Inflammatory macrophage treated with lipopolysaccharide for 4 hours (primary cell): ENCODE measurements at places on chromosomes 7 and 10.
A peak's percentile ranks its signal among the peaks of the same experiment; 100 is the strongest.

DNA sequence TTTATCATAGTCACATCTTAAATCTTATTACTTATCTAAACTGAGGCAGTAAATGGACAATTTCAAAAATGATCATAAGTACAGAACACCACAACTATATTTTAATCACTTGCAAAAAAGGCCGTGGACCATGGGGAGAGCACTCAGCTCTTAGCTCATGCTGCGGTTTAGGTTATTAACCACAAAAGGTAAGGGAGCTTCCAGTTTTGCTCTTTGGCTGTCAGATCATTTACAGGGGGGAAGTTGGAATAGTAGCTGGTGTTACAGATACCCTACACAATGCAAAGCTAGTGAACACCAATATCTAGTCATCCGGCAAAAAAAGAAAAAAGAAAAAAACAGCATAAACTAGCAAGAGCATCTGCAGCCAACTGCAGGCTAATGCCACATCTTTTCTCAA lies 147.0 kb downstream of the BBS9 start:
- DNase-seq = no peak

DNA sequence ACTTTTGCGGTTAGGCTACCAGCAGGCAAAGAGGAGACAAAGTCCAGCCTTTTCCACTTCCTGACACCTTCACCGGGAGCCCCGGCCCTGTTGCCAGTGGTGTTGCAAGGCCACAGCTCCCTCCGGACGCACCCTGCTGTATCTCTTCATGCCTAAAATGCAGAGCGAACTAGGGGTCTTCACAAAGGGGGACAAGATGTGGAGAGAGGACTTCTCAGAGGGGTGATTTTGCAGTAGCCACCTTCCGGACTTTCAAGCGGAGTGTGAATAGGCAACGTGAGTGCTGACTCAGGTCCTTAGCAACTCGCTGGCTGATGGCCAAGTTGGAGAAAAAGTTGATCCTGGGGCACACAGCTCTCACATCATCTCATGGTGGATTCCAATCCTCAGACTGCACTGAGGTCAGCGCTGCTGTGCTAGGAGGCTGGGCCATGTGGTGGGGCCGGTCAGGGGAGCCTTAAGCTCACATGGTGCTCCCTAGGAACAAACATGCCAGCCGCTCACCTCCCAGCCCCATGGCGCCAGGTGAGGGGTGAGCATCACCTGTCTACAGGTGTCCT lies 166.3 kb downstream of the LCOR start:
- no peak for DNase-seq

GRCh38 chr7:28799619-28800018 lies 158.5 kb downstream of the TRIL start:
- DNase-seq = peak; percentile 38

- no peak for DNase-seq
Measured at GRCh38 chr10:132156382-132156781, 30.4 kb upstream of the DPYSL4 start.

DNA sequence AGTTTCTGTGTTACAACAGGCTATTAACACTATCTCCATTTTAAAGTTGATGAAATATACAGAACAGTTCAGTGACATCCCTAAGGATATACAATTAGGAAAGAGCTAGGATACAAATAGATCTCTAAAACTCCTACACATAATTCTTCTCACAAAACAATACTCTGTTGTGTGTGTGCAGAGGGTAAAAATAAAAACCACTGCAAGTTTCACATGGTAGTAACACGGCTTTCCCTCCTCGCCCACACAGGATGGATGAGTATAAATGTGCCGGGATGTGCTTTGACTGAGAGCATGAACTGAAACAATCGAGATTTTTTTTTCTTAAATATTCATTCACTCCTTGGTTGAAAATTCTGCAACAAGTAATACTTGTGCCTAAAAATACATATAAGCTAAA lies 131.5 kb upstream of the C1QL3 start:
- no peak for DNase-seq

- no peak for DNase-seq
Measured at GRCh38 chr10:71078454-71079145, 133.8 kb upstream of the UNC5B start.

DNA sequence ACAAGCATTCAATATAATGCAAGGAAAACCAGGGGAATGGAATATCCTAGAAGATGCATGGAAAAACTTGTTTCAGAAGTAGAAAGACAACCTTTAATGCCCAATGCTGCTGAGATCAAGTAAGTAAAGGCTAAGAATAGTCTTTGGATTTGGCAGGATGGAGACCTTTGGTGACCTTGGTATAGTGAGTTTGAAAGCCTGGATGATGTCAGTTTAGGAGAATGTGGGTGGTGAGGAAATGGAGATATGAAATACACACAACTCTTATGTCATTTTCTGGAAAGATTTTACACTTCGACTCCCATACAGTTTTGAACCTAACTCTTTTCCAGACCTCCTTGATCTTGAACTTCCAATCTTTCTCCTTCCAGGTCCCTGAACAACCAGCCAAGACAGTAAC lies 185.7 kb downstream of the TFEC start:
- DNase-seq = no peak

DNA sequence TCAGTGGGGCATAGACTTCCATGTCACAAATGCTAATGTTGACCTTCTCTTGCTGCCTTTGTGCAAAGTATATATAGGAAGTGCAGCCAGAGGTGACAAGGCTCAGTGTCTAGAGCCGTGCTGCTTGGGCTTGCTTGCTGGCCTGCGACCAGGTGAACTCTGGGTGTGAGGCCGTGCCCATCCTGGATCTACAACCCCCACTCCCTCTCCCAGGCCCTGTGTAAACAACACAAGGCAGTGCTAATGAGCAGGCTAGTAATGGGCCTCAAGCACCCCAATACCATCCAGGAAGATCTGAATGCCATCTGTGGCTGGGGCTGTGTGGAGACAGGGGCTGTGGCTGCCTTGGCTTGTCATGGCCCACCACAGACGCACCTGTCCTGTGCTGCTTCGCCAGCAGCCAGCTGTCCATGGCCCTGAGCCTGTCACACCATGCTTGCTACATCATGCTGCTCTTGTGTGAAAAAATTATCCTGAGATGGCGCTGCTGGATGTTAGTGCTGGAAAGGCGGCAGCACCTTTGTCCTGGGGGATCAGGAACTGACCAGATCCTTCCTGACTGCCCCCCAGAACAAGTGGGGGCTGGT lies 107.6 kb upstream of the ZNF92 start:
- no peak for DNase-seq

DNA sequence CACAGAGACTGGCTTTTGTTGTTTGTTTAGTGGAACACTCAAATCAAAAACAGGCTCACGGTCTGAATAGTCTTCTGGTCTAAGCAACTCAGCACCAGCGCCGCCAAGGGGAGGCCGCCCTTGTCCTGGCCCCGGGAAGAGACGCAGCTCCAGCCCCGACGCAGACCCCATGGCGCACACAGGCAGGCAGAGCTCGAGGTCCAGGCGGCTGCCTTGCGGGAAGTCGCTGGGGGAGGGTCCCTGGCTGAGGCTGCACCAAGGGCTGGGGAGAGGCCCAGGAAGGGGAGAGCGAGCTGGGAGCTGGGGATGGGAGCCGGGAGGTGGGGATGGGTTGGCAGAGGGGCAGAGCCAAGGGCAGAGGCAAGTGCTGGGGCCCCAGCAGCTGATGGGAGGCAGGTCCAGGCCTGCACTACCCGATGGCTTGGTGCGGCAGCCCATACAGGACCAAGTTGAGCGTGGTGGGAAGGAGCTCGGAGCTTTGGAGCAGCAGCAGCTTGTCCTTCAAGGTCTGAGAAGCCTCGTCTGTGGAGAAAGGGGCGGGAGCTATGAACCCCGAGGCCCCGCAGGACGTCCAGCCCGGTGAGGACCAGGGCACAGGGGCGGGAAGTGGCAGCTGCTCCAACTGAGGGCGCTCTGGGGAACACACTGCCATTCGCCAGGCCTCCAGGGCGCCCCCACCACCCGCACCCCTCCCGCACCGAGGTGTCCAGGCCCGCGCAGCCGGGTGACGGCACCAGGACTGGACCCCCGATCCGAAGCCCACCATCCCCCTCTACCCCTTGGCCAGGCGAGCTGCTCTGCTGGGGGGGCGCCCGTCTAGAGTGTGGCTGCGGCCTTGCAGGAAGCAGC lies 22.7 kb upstream of the NKX6-2 start:
- DNase-seq = no peak

GRCh38 chr10:80284522-80284921 lies 4.9 kb downstream of the MAT1A start:
- no peak for DNase-seq

- no peak for DNase-seq
Measured at GRCh38 chr10:47305566-47305965, 5.6 kb downstream of the GDF10 start.

GRCh38 chr7:70288781-70289456 lies 690.6 kb downstream of the AUTS2 start:
- no peak for DNase-seq

DNA sequence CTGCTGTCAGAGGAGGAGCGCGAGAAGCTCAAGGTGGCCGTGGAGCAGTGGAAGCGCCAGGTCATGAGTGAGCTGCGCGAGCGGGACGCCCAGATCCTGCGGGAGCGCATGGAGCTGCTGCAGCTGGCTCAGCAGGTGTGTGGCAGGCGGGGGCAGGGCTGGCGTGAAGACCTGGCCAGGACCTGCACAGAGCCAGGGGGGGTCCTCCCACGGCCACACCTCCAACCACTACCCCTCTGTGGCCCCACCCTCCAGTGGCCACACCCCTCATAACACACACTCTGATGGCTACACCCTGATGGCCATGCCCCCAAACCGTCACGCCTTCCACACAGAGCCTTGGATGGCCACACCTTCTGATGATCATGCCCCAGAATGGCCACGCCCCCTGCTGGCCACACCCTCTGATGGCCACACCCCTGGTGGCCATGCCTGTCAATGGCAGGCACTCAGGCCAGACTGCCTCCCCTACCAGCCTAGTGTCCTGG lies 23.4 kb upstream of the DPYSL4 start:
- DNase-seq = no peak

DNA sequence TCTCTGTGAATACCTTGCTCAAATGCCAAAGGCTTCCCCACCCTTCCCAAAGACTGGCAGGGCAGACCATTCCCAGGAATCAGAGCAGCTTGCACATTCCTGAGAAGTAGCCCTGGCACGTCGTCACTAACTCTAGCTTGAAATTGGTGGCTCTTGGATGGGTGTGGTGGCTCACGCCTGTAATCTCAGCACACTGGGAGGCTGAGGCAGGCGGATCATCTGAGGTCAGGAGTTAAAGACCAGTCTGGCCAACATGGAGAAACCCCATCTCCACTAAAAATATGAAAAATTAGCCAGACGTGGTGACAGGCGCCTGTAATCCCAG lies 108.2 kb upstream of the MPP7 start:
- no peak for DNase-seq

- no peak for DNase-seq
Measured at GRCh38 chr7:48512892-48513291, 341.6 kb downstream of the ABCA13 start.

DNA sequence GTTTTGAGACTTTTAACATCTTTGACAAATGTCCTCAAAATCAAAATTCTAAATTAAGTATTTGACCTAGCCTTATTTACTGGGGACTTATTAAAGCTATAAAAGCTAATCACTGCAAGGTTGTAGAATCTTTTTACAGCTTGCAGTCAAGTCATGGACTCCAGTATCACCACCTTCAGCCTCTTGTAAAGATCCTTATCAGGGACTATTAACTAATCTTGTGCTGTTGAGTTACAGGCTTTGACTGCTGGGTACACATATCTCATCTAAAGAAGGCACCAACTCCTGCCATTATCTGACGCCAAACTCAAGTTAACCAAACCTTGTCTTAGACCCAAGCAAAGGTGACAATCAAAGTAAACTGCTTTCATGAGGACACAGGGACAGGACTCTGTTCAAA lies 621.0 kb upstream of the IGFBP3 start:
- DNase-seq = no peak

DNA sequence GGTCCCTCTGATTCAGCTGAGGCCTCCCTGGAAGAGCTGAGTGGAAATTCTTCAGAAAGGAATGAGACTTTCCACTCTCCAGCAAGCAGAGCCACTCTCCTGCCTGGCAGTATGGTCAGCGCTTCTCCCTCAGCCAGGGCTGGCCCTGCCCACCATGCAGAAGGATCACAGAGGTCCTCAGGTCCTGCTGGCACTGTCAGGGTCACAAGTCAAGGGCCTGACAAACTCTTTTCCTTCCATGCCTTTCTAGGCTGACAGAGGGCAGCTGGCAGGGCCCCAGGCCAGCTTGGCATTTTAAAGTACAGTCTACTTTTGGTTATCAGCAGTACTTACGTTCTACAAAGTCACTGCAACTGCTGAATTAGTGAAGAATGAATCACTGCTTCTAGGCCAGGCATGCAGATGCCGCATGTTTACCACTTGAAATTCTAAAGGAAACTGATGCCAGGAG lies 119.3 kb upstream of the FRMD4A start:
- DNase-seq = no peak

DNA sequence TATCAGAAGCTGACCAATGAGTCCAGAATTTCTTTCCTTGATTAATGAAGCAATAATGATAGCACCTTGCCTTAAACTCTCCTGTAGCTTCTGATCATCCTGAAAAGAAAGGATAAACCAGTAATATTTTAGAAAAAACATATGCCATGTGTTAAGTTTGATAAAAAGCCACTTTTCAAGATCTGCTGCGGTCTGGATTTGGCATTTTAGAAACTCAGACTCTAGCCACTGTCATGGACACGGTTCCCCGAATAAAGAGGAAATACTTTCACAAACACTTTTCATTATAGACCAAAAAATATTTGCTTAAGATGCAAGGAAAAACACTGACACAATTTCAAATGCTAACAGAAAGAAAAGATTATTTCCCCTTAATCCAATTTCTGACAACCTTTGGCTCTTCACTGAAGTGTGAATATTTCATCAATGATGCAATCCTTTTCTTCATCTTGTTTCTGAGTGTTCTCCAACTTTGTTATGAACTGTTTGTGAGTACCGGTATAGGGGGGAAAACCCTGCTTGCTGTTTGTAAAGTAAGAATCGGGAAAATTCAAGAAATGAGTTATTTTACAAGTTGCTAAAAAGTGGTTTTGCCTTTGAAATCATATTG lies 329.5 kb downstream of the CRPPA start:
- no peak for DNase-seq

DNA sequence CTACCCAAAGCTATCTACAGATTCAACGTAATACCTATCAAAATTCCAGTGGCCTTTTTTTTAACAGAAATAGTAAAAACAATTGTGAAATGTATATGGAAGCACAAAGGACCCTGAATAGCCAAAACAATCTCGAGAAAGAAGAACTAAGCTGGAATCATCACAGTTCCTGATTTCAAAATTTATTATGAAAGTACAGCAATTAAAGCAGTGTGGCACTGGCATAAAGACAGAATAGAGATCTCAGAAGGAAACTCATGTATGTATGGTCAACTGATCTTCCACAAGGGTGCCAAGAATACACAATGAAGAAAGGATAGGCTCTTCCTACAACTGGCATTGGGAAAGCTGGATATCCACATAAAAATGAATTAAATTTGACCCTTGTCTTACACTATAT lies 23.2 kb downstream of the PNLIPRP3 start:
- DNase-seq = peak; percentile 80

GRCh38 chr7:65250697-65251395 lies 122.8 kb upstream of the ZNF92 start:
- DNase-seq = no peak

DNA sequence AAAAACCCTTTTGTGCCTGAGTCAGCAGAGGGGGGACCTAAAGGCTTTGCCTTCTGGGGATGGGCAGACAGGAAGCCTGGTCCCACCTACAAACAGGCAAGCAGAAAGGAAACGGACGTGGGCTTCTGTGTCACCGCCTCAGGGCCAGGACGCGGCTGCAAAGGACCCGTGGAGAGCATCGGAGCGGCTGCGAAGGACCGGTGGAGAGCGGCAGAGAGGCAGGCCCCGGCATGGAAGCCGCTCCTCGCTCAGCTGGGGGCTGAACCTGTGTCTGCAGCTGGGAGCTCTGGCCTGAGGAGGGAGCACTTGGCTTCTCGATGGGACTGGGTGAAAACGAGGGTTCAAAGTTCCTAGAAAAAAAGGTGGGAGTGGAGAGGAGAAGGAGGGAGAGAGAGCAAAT lies 125.4 kb upstream of the PPP2R2D start:
- DNase-seq = no peak
